ENCODE measurements at places on chromosomes 16 and 17.

- no peak for DNase-seq
- peak overlapping the region; percentile 97 for H3K4me3 ChIP-seq
- H3K36me3 ChIP-seq, result peaks cover 41% of the 10 kb centered on the region
- H3K27me3 ChIP-seq, result no peaks in the 10 kb centered on the region
- peaks cover 26% of the 10 kb centered on the region for H3K4me1 ChIP-seq
Observed at GRCh38 chr17:59892251-59892923, 356 bp downstream of the TUBD1 start.

DNA sequence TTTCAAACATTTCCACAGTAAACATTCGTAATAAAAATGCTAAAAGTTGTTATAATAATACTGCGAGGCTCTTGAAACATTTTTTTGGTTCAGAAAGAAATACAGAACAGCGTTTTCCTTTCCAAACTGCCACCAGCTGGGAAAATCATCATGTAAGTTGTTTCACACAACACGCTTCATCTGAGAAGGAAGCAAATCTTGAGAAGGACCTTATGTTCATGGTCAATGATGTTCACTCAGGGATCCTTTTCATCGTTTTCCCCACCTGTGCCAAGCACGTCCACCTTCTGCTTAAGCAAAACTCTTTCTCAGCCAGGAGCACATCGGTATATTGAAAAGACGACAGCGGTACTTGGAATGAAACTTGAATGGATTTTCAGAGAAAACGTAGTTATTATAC, 274.5 kb upstream of the ELAC2 start:
- no peak overlapping the region for H3K27ac ChIP-seq
- no peak overlapping the region for H3K4me3 ChIP-seq
- no peaks in the 10 kb centered on the region for H3K27me3 ChIP-seq

GRCh38 chr16:84423416-84423837, 55.1 kb downstream of the ATP2C2 start:
- no peaks in the 10 kb centered on the region for H3K36me3 ChIP-seq
- H3K4me1 ChIP-seq, result peaks cover 4% of the 10 kb centered on the region
- DNase-seq, result no peak
- H3K27ac ChIP-seq, result no peak overlapping the region
- no peaks in the 10 kb centered on the region for H3K27me3 ChIP-seq

- H3K36me3 ChIP-seq, result peaks cover 11% of the 10 kb centered on the region
- no peak for DNase-seq
- no peak overlapping the region for H3K27ac ChIP-seq
- peaks cover 8% of the 10 kb centered on the region for H3K4me1 ChIP-seq
- no peak overlapping the region for H3K4me3 ChIP-seq
- H3K27me3 ChIP-seq, result peaks cover 10% of the 10 kb centered on the region
Observed at GRCh38 chr16:79726902-79727301, 126.4 kb upstream of the MAF start.

GRCh38 chr17:78418326-78419026, 40.0 kb downstream of the PGS1 start:
- no peaks in the 10 kb centered on the region for H3K27me3 ChIP-seq
- H3K36me3 ChIP-seq, result peaks cover 66% of the 10 kb centered on the region
- H3K27ac ChIP-seq, result no peak overlapping the region
- H3K4me1 ChIP-seq, result peaks cover 48% of the 10 kb centered on the region

DNA sequence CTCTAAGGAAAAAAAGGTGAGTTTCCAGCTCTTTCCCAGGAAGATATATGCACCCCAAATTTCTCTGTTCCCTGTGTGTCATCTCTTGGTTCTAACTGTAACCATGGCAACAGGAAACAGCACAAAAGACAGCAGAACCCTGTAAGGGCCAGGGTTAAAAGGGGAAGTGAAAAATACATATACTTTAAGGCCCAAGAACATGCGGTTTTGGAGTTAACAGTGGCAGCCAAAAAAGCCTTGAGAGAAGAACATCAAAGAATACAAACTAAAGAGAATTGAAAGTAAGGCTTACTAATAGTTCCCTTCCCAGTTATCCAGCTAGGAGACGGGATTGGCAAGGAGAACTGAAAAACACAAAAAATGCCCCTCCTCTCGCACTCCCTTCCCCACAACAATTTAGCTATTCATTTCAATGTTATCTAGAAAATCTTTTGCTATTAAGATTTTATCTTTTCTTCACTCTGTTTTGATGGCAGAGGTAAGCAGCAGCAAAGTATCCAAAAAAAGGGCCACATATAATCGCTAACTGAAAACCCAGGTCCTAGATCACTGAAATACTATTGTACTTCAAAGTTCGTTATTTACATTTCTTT, 1.5 kb downstream of the SPOP start:
- peak overlapping the region; percentile 95 for H3K4me3 ChIP-seq
- DNase-seq, result peak; percentile 29
- peaks cover 30% of the 10 kb centered on the region for H3K36me3 ChIP-seq
- peak overlapping the region; percentile 98 for H3K27ac ChIP-seq

GRCh38 chr16:85603203-85603755, 9.8 kb upstream of the GSE1 start:
- H3K27ac ChIP-seq, result no peak overlapping the region
- H3K36me3 ChIP-seq, result no peaks in the 10 kb centered on the region
- H3K27me3 ChIP-seq, result no peaks in the 10 kb centered on the region

DNA sequence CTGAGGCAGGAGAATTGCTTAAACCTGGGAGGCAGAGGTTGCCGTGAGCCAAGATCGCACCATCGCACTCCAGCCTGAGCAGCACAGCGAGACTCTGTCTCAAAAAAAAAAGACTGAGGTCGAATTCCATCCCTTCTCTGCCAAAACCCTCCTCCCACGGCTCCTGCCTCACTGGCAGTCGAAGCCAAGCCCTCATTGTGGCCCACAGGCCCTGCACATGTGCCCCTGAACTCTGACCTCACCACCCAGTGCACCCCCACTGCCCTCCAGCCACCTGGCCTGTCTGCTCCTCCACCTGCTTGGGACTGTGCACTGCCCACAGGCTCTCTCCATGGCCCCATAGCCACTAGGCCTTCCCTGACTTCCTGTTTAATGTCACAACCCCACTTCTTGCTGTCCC, 7.0 kb downstream of the MYO15A start:
- no peaks in the 10 kb centered on the region for H3K36me3 ChIP-seq
- H3K27me3 ChIP-seq, result no peaks in the 10 kb centered on the region
- DNase-seq, result no peak
- no peak overlapping the region for H3K27ac ChIP-seq
- no peak overlapping the region for H3K4me3 ChIP-seq

GRCh38 chr16:50467943-50468748, 80.0 kb upstream of the NKD1 start:
- no peak overlapping the region for H3K4me3 ChIP-seq
- peaks cover 33% of the 10 kb centered on the region for H3K27me3 ChIP-seq
- no peak overlapping the region for H3K27ac ChIP-seq
- no peaks in the 10 kb centered on the region for H3K36me3 ChIP-seq
- peaks cover 2% of the 10 kb centered on the region for H3K4me1 ChIP-seq
